CD4-positive, alpha-beta T cell treated with Interleukin-1 beta for 1 hour (primary cell): ENCODE measurements at places on chromosomes 7 and 10.

DNA sequence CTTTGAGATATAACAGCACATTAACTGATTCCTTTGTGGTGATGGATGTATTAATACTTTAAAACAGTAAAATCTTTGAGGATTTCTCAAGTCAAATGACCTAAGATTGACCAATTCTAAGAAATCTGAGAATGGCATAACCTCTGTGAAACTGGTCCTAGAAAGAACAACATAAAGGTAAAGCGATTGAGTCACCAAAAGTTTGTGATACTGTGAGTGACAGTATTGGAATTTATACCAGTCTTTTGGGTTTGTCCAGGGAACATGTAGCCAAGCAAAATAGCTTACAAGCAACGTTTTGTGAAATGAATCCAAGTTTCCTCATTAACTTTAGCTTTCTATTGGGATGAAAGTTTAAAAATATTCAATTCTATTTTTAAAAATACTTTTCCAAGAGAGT is 157.4 kb upstream of the TMEM196 start:
- DNase-seq = no peak

DNA sequence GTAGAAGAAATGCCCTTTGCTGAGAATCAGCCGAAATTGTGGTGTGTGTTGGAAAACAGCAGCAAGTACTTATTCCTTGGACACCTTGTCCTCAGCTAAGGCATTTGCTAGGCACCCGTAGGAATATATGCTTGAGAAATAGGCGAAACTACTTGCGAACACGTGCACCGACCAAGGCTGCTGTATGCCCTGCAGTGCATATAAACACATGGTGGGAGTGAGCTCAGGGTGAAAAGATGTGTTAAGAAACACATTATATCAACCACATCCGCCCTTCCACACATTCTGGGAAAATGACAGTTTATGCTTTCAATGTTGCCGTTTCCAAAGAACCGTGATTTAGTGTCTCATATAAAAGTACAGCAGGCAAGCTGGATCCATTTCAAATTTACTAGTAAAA is 199.2 kb downstream of the JCAD start:
- DNase-seq = no peak

DNA sequence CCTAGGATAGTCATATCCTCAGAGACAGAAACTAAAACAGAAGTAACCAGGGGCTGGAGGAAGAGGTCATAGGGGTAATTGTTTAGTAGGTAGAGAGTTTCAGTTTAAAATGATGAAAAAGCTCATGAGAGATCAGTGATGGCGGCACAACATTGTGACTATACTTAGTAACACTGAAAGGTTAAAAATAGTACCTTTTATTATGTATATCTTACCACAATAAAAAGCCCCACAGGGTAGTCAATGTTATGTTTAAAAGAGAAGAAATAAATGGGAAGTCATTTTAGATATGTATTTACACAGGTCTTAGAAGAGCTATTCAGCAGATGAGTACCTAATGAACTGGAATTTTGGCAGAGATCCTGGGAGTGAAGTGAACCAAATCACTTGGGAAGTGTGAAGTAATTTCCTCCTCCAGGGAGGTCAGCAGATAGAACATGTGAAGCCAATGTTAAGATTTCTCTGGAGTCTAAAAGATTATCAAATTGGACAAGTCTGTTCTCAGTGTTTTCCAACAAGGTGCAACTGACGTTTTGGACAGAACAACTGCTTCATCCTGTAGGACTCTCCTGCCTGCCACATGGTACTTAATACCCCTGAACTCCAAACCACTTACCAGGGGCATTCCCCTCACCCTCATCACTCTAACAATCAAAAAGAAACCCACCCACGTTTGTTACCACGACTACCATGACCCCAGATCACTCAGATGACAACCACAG is 6.4 kb downstream of the CDCA7L start:
- DNase-seq = no peak

DNA sequence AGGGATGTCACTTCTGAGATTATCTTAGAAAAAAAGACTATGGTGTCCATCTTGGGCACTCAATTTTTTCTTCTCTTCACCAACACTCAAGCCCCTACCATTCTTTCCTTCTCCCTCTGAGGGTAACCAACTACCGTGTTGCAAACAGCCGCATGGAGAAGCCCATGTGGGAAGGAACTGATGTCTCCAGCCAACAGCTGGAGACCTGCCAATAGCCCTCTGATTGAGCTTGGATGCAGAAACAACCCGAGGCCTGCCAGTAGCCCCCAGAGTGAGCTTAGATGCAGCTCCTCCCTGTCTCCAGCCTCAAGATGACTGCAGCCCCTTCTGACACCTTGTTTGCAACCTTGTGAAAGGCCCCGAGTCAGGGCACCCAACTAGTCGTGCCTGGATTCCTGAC is 36.4 kb upstream of the CHCHD3 start:
- DNase-seq = no peak

DNA sequence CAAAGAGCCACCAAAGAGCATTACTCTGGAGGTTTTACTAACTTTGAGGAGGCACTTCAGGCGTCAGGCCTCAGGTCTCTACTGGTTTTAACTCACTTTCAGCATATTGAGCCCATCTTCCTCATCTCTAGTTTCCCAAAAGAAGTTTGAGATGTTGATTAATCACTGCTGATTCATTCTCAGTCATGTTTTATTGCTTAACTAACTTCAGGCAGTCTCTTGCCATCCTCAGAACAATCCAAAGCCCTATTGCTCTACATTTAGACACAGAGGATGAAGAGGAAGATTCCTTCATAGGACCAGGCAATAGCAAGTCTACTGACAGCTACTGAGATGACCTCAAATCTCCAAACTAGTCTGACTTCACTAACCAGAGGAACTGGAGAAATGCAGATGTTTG is 39.1 kb upstream of the BET1 start:
- no peak for DNase-seq

- no peak for DNase-seq
These were observed 280.8 kb downstream of the ZEB1 start for GRCh38 chr10:31599626-31600504.

DNA sequence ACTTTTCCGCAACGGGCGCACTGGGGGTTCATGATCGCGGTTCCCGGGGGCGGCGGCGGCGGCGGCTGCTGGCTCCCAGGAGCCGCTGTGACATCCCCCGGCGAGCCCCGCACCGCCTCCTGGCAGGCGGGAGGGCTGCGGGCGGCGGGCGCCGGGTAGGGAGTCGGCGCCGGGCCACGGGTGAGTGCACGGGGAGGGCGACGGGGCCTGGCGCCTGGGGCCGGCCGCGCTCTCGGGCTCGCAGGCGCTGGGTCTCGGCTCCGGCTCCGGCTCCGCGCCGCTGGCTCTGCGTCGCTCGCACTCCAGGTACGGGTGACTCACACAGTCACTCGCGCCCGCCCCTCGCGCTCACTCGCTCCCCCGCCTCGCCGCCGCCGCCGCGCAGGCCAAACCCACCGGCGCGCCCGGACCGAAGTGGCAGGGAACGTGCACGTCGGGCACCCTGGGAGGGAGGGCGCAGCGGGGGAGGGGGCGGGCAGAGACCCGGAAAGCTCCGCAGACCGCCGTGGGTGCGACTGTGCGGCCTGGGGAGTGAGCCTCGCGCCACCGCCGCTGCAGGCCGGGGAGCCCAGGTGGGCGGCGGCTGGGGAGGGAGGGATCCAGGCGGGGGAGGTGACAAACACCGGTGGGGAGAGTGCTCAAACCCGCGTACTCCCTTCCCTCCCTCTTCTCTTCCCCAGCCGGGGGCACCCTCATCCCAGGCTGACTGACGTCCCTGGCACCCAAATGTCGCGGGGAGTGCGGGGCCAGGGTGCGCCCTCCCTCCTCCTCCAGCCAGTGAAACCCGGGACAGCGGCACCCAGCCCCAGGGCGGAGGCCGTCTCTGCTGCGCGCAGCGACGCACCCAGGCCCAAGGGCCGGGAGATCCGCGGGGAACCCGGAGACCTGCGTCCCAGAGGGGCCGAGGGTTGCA is 276.9 kb upstream of the NEBL start:
- DNase-seq = no peak

GRCh38 chr10:79413196-79413595 is 32.2 kb downstream of the ZCCHC24 start:
- DNase-seq = no peak

DNA sequence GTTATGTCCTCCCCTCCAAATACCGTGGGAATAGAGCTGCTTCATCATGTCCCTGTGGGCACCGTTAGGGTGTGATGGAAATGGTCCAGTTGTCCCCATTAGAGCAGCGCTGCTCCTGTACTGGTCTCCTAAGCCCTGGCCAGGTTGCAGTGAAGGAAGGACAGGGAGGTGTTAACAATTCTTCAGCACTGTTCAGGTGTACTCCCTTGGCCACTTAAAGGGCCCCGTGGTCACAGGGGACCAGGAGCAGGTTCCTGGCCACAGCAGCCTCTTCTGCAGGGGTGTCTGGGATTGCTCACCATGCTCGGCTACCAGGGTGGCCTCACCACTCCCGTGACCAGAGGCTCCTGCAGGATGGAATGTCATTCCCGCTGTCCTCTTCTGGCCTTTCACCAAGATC is 65.8 kb downstream of the MINDY4 start:
- DNase-seq = no peak

- no peak for DNase-seq
These were observed 47.7 kb downstream of the EGFR start for GRCh38 chr7:55066524-55066923.

DNA sequence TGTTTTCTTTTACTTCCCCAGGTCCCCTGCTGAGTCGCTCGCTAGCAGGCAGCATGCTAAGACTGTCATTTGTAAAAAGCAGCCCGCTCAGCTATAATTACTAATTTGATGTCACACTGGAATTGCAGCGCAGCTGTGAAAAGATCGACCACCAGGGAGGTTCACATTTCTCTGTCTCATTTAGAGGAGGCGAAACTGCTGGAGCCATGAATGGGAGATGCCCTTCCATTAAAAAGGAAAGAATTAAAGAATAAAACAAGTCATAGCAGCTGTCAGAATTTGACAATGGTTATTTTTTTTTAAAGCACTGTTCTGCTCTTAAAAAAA is 153.5 kb downstream of the PIP4K2A start:
- DNase-seq = no peak

DNA sequence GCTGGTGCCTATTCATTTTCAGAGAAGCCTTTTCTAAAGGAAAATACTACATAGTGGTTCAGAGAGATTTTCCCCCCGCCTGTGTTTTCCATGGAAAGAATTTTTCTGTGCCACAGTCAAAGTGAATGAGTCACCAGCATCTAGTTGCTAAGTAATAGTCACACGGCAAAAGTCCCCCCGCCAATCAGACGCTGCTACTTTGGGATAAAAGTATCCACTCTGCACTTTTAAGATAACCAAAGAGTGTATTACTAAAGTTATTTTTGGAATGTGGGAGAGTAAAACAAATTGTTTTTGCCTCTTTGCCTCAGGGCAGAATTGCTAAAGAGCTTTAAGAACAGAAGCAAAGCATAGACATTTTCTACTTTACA is 23.5 kb downstream of the ABLIM1 start:
- DNase-seq = no peak

DNA sequence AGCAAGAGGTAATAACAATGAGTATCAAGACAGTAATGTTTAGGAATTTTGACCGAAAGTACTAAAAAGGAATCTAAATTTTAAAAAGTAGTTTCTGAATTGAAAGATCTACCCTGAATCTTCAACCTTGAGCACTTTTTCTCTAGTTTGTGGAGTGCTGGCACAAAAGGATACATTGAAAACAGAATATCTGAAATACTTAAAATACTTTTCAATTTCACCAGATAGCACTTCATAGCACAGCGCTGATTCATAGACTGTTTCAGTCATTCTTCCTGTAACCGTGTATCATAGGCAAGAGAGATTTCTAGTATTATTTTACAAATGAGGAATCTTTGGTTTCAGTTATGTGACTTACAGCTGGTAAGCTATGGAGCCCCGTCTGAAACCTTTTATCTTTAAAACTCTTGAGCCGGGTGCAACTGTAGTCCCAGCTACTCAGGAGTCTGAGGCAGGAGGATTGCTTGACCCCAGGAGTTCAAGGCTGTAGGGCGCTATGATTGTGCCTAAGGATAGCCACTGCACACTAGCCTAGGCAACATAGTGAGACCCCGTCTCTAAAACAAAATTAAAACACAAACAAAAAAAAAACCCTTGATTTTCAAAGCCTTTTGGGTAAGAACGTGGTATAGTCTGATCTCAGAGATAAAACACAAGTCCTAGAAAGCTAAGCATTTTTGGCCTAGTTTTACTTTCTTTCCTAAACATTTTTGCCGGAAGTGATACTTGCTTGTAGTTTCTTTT is 35.1 kb downstream of the FHIP2A start:
- DNase-seq = peak; percentile 2

GRCh38 chr7:44460325-44460724 is 30.1 kb downstream of the NUDCD3 start:
- peak; percentile 73 for DNase-seq

DNA sequence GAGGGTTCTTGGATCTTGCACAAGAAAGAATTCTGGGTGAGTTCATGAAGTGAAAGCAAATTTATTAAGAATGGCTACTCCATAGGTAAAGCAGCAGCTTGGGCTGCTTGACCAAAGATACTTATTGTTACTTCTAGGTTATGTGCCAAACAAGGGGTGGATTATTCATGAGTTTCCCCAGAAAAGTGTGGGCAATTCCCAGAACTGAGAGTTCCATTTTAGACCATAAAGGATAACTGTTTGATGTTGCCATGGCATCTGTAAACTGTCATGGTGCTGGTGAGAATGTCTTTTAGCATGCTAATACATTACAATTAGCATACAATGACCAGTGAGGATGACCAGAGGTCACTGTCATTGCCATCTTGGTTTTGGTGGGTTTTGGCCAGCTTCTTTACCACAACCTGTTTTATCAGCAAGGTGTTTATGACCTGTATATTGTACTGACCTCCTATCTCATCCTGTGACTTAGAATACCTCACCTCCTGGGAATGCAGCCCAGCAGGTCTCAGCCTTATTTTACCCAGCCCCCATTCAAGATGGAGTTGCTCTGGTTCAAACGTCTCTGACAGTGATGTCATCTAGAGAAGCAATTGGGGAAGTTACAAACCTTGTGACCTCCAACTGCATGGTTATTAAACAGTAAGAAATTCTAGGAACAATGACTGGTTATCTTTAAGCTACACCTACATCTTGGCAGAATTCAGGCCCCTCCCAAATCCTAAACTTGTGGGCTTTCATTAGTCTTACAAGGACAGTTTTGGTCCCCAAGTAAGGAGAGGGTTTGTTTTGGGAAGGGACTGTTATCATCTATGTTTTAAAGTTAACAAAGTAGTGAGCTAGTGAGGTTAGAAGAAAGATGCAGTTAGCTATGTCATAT is 48.0 kb upstream of the INHBA start:
- DNase-seq = no peak

GRCh38 chr10:11209830-11210181 is 192.1 kb downstream of the CELF2 start:
- no peak for DNase-seq
